ENCODE measurements at places on chromosomes 16 and 17.

- DNase-seq = no peak
These were observed 86.4 kb downstream of the NOG start for GRCh38 chr17:56679777-56680422.

- DNase-seq = no peak
These were observed 14.4 kb upstream of the CBX8 start for GRCh38 chr17:79811011-79811867.

GRCh38 chr17:55090079-55090492, 121.5 kb downstream of the STXBP4 start:
- no peak for DNase-seq

GRCh38 chr16:82738699-82739098, 111.9 kb downstream of the CDH13 start:
- DNase-seq = no peak

GRCh38 chr16:73347500-73348375, 299.8 kb upstream of the ZFHX3 start:
- DNase-seq = no peak

DNA sequence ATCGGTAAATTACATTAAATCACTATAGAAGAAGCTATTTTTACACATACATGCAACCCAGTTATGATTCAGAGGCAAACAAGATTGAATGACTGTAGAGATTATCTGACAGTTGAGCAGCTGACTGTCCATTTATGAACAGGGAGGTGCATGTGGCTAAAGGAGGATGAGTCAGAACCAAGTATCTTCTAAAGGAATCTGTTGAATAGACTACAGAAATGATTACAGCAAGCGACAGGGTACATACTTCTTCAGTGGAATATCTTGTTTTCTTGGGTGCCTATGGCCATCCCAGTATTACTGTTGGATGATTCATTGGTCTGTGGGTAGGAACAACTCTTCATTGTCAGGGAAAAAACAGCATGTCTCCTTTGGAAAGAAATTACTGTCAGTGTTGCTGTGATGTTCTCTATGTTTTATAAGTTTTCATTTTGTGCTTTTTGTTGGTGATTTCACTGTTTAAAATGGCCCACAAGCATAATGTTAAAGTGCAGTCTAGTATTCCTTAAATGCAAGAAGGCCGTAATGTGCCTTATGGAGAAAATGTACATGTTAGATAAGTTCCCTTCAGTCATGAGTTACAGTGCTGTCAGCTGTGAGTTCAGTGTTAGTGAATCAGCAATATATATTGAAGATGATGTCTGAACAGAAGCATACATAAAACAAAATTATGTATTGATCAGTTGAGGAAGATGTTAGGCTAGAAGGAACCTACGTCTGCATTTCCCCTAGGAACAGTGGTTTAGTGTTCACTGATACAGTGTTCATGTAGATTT, 27.0 kb downstream of the CBFB start:
- no peak for DNase-seq

- DNase-seq = no peak
These were observed 20.7 kb downstream of the SPHK1 start for GRCh38 chr17:76404976-76405563.

GRCh38 chr16:13453938-13454553, 465.9 kb upstream of the ERCC4 start:
- no peak for DNase-seq

DNA sequence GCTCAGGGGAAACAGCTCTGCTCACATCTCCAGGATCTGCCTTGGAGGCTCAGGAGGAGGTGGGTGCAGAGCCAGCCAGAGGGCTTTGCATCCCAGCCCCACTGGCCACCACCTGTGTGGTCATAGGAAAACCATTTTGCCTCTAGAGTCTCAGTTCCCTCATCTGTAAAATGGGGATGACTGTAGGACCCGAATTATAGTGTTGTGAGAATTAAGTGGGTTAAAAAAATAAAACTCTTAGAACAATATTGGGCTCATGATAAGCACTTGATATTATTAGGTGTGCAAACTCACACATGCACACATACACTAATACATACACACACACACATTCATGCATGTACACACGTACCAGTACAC, 19.4 kb upstream of the JPH3 start:
- no peak for DNase-seq
